ENCODE measurements at places on chromosomes 7 and 10.
A peak's percentile ranks its signal among the peaks of the same experiment; 100 is the strongest.

- DNase-seq, result no peak
These were observed 71.8 kb downstream of the SGCE start for GRCh38 chr7:94584113-94584512.

- DNase-seq, result no peak
These were observed 283.8 kb downstream of the CDK14 start for GRCh38 chr7:90879924-90880323.

DNA sequence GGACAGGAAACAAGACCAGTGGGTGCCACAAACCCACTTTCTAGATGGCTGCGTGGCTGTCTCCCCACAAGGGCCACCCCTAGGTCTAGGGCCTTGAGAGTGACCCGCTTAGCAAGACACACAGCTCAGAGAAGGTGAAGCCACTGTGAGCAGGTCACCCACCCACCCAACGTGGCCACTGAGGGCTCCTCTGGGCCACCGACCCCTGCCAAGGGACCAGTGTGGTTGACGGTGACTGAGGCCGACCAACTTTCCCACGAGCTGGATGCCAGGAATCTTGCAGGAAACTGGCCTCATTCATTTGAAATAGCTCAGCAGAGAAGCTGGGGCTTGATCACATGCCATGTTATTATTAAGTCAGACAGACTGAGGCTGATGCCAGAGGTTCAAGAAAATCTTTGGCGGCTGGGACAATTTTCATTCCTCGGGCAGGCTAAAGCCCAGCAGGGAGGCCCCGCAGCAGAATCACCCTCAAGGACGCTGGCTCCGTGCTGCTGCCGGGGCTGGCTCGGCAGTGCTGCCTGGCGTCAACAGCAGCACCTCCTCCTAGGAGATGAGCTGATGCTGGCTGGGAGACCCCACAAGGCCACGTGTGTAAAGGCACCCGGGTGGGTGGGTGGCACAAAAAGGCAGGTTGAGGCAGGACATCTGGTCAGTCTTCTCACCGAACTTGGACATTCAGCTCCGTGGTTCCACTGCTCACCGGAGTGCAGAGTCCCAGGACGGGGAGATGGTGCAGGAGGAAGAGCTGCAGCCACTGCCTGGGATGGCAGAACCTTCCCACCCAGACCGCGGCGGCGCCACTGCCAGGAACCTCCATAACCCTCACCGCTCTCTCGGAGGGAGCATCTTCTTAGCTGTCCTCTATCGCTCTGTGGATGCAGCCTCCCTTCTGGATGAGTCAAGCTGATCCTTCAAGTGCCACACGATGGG is 57.8 kb downstream of the ZRANB1 start:
- DNase-seq, result peak; percentile 81

DNA sequence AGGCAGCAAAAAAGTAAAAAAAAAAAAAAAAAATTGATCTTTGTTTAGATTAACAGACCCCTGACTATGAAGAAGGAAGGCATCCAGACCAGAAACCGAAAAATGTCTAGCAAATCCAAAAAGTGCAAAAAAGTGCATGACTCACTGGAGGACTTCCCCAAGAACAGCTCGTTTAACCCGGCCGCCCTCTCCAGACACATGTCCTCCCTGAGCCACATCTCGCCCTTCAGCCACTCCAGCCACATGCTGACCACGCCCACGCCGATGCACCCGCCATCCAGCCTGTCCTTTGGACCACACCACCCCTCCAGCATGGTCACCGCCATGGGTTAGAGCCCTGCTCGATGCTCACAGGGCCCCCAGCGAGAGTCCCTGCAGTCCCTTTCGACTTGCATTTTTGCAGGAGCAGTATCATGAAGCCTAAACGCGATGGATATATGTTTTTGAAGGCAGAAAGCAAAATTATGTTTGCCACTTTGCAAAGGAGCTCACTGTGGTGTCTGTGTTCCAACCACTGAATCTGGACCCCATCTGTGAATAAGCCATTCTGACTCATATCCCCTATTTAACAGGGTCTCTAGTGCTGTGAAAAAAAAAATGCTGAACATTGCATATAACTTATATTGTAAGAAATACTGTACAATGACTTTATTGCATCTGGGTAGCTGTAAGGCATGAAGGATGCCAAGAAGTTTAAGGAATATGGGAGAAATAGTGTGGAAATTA is 19.4 kb downstream of the GATA3 start:
- DNase-seq, result no peak

DNA sequence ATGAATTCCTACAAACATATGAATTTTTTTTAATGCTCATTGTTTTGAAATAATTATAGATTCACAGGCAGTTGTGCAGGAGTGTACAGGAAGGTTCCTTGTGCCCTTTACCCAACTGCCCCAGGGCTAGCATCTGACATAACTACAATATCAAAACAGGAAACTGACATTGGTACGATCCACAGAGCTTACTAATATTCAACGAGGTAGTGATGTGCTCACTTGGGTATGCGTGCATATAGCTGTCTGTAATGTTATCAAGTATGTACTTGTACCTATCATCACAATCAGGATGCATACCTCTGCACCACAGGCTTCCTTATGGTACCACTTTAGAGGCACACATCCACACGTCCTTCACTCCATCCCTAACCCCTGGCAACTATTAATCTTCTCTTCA is 68.3 kb downstream of the BMS1 start:
- DNase-seq, result no peak

DNA sequence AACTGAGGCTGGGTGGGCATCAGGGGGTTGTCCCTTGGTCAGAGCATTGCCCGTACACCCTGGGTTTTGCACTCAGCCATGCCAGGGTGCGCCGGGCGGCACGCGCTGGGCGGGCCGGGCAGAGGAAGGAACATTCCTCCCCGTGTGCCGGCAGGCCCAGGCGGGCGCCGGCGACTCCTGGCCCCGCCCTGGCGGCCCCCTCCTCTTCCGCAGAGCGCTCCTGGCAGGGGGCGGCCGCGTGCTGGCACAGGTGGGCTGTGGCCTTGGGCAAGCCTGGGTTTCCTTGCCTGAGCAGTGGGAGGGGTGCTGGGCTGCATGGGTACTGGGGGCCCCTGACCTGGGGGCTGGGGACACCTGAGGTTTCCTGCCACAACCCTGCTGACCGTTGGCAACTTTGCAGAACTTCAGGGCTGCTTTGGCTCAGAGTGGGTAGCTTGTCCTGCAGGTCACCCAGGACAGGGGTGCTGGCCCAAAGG is 3.9 kb downstream of the LFNG start:
- no peak for DNase-seq

GRCh38 chr7:83947260-83947659 is 247.3 kb downstream of the SEMA3A start:
- no peak for DNase-seq

GRCh38 chr7:112103246-112103645 is 103.0 kb downstream of the DOCK4 start:
- peak; percentile 70 for DNase-seq

DNA sequence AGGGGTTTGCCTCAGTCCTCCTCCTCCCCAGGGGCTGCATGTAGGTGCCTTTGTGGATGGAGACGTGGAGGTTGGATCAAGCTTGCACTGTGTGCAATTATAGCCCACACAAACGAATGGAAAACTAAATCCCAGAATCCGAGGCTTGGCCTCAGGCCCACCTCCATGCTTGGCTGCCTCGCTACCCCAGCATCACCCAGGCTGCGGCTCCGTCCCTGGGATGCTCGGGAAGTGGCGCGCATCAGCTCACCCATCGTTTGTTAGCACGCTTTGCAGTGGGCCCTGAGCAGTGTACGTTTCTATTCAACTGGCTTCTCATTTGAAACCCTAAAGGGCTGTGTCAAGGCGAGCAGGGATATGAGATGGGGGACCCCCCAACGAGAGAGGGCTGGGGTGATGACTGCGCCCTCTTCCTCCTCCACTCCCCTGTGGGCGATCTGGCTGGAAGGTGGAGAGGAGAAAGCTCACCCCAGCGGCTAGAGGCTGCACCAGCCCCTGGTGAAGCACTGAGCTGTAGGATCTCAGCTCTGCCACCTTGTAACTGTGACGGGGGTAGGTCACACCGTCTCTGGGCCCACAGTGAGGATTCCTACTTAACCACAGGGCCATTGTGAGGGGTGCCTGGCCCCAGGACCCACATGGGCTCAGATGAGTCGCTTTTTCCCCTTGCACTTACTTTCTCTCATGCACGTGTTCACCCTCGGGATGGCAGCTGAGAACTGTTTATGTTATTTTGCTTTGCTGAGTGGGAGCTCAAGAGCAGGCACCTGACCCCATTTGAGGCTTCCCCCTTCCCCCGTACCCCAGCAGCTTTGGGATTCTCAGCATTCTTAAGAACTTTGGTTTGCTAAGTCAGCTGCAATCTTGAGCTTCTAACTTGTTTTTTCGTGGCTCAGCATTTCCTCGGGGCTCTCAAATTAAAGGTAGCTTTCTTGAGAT is 12.7 kb upstream of the BTBD16 start:
- no peak for DNase-seq

GRCh38 chr10:119675483-119676170 is 24.4 kb downstream of the BAG3 start:
- no peak for DNase-seq

DNA sequence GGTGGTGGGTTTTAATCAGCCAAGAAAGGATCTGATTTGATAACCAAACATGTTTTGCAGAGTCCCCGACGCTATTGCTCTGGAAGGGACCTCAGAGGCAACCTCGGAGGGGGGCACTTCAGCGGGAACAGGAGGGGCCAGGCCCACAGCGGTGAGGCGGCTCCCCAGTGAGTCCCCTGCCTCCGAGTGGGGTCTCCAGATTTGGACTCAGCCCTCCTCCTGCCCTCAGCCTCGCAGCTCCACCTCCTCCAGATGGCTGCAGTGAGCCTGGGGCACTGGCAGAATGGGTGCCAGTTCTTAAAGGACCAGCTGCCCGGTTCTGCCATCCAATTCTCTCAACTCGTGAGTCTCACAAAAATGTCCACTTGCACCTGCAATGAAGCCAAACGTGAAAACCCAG is 61.0 kb upstream of the NANOS1 start:
- DNase-seq, result no peak

- no peak for DNase-seq
These were observed 128.1 kb downstream of the JMJD1C start for GRCh38 chr10:63337455-63338251.

GRCh38 chr7:117012284-117012683 is 59.0 kb downstream of the ST7 start:
- DNase-seq, result no peak

DNA sequence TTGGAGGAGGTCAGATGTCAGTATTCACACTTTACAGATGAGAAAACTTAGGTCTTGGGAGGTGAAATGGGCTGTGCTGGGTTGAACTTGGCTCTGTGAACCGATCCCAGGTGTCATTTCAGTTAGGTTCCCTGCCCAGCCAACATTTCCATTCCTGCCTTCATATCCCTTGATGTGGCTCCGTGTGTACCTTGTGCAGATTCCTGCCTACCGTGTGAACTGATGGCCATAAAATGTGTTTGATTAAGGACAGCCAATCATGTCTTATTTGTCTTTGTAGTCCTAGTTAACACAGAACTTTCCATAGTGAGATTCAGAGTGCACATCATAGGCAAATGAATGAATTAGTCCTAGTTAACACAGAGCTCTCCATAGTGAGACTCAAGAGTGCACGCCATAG is 101.0 kb upstream of the GATA3 start:
- DNase-seq, result no peak

DNA sequence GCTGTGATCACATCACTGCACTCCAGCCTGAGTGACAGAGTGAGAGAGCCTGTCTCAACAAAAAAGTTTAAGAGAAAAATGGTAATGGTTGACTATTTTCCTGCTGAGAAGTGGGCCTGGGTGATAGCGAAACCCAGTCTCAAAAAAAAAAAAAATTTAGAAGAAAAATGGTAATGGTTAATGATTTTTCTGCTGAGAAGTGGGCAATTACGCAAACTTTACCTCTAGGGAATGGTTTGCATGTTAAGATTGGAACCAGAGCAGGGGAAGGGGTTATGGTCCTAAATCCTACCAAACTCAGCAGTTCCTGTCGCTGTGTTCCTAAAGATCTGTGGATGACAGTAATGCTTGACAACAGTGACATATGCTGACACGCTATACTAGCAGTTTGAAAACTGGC is 130.5 kb upstream of the RHEB start:
- DNase-seq, result no peak

DNA sequence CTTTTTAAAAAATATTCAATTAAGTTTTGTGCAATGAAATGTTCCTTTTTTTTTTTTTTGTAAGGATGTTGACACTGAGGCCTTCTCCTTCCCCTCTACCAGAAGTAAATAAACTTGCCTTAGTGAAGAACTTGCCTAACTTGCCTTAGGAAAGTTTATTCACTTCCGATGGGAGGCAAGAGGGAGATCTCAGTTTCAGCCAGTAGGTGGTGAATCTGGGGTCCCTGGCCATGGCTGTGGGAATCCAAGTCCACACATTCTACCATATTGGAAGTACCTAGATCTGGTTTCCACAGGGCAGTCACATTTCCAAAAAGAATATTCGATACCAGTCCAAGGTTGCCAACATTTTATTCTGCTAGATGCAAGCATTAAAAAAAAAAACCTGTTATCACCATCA is 270.9 kb downstream of the CCSER2 start:
- DNase-seq, result no peak

GRCh38 chr7:133575726-133576440 is 323.0 kb downstream of the EXOC4 start:
- DNase-seq, result no peak

DNA sequence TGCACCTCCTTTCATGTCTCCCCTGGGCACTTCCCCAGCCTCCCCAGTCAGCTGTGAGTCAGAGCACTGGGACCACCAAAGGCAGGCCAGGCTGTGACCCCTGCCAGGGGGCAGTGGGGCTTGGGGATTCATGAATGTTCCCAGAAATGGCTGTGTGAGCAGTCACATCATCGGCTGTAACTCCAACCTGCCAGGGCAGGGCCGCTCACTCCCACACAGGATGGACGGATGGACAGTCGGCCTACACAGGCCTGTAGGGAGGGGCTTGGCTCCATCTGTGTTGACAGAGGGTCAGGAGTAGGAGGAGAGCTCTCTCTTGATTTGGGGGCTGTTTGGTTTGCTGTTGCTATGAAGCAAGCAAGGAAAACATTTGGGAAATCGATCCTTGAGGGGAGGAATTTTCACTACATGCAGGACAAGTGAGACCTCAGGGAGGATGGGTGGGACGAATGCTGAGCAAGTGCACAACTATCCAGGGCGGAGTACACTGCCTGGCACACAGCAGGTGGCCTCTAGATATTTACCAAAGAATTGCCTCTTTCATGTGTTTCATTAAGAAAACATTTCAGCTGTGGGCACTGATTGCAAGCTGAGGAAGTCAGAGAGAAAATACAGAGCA is 2.9 kb upstream of the IGFBP1 start:
- DNase-seq, result no peak

- DNase-seq, result peak; percentile 86
These were observed 255.7 kb upstream of the MKLN1 start for GRCh38 chr7:131071786-131072504.

- DNase-seq, result no peak
These were observed 3.6 kb upstream of the EVX1 start for GRCh38 chr7:27238979-27239386.

- no peak for DNase-seq
These were observed 104.8 kb upstream of the SHH start for GRCh38 chr7:155916926-155917655.
